ENCODE measurements at places on chromosomes 12 and 14. TPM values are rescaled to one million over a fixed set of nuclear protein-coding genes. Genes with fewer than 3 reads are reported as not detected.

- peak; percentile 89 for DNase-seq
These were observed at the start of gene ADSS1 for GRCh38 chr14:104723651-104724406. Gene ADSS1, plus strand, starts transcription at chr14:104724229. Its CDS starts 42 bp downstream, at chr14:104724271.

- DNase-seq: no peak
These were observed 14.0 kb downstream of the CCER1 start for GRCh38 chr12:90940872-90941499.

GRCh38 chr12:103808239-103808880 is 32.7 kb downstream of the NT5DC3 start:
- DNase-seq: no peak

DNA sequence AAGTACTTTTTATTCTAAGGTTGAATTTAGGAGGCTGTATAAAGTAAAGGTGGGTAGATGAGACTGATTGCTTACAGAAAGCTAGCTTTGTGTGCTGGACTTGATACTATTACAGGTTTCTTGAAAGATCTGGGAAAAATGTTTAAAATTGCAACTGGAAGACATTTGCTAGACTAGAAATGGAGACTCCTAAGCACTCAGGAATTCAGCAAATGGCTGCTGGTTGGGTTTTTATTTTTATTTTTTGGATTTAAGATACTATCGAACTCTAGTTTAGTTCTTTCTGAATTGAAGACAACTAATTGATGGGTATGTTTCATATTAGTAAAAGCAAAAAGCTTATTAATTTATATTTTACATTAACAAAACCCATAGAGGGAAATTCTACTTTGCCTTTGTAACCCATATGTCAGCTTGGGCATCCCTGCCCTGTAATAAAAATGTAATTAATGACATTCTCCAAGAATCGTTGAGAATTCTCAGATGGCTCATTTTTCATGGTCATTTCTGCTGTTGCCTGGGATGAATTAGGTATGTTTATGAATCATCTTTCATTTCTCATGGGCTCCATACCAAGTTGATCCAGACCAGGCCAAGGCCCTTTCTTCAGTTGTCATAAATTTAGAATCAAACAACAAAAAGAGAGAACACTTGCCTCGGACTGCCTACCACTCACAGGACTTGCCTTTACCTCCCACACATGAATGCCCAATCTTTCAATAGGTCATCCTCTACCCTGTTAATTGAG is 102.1 kb downstream of the ERGIC2 start:
- no peak for DNase-seq

DNA sequence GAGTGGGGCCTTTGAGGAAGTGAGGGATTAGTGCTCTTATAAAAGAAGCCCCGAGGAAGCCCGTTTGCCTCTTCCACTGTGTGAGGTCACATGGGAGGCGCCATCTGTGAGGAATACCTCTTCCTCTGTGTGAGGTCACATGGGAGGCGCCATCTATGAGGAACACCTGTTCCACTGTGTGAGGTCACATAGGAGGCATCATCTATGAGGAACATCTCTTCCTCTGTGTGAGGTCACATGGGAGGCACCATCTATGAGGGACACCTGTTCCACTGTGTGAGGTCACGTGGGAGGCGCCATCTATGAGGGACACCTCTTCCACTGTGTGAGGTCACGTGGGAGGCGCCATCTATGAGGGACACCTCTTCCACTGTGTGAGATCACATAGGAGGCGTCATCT is 69.7 kb downstream of the SLC24A4 start:
- DNase-seq: no peak

- DNase-seq: no peak
These were observed 99.9 kb downstream of the PPM1H start for GRCh38 chr12:62834971-62835547.

- DNase-seq: no peak
These were observed 595 bp downstream of the PLEK2 start for GRCh38 chr14:67411370-67411769.

DNA sequence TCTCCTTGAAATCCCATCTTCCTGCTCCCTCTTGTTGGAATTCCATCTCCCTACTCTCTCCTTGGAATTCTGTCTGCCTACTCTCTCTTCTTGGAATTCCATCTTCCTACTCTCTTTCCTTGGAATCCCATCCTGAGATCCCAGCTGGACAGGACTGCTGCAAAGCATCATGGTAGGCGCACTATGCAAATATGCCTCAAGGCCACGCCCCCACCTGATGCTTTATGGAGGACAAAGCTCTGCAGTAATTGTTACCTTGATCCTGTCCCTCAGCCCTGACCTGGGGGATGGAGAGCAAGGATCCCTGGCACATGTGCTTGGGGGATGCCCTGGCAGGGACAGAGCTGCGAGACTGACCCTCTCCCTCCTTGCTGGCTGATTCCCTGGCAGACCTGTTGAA is 185.6 kb downstream of the TBX5 start:
- DNase-seq: no peak

DNA sequence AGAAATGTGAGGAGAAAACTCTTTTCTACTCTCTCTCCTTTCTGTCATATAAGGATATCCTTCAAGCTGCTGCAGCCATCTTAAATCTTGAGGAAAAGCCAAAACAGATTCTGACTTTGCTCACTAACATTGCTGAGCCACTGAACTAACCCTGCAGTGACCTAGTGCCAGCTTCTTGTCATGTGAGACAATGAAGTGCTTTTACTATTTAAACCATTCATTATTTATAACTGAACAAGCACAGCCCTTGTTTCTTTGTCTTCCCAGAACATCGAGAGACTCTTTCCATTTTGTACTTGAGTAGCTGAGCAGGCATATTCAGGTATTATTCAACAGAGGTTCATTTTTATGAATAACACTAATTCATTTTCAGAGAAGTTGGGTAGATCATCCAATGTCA is 455.0 kb upstream of the TMPO start:
- no peak for DNase-seq

- no peak for DNase-seq
These were observed 25.7 kb downstream of the R3HDM2 start for GRCh38 chr12:57404966-57405640.

DNA sequence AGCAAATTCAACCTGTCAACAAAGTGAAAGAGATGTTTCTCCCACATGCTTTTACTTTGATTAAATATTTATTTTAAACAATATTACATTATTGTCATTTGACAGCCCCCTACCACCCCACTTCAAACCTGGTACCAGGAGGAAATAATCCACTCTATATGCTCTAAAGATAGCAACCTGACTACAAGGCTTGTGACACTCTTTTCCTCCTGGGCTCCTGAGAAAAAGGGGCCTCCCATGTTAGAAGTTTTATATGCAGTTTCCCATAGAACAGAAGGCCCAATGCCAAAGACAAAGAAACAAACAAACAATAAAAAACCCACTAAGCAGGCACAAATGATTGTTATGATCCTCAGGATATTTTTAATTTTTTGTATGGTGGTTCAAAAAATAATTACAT is 73.6 kb downstream of the RPS29 start:
- DNase-seq: no peak

GRCh38 chr14:69424149-69424923 is 25.8 kb downstream of the SLC39A9 start:
- DNase-seq: no peak

DNA sequence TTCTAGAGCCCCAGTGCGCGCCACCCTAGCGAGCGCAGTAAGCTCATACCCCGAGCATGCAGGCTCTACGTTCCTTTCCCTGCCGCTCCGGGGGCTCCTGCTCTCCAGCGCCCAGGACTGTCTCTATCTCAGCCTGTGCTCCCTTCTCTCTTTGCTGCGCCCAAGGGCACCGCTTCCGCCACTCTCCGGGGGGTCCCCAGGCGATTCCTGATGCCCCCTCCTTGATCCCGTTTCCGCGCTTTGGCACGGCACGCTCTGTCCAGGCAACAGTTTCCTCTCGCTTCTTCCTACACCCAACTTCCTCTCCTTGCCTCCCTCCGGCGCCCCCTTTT is 791 bp downstream of the TMEM233 start:
- DNase-seq: no peak

- DNase-seq: no peak
These were observed 458 bp downstream of the SSPN start for GRCh38 chr12:26195641-26196420.

DNA sequence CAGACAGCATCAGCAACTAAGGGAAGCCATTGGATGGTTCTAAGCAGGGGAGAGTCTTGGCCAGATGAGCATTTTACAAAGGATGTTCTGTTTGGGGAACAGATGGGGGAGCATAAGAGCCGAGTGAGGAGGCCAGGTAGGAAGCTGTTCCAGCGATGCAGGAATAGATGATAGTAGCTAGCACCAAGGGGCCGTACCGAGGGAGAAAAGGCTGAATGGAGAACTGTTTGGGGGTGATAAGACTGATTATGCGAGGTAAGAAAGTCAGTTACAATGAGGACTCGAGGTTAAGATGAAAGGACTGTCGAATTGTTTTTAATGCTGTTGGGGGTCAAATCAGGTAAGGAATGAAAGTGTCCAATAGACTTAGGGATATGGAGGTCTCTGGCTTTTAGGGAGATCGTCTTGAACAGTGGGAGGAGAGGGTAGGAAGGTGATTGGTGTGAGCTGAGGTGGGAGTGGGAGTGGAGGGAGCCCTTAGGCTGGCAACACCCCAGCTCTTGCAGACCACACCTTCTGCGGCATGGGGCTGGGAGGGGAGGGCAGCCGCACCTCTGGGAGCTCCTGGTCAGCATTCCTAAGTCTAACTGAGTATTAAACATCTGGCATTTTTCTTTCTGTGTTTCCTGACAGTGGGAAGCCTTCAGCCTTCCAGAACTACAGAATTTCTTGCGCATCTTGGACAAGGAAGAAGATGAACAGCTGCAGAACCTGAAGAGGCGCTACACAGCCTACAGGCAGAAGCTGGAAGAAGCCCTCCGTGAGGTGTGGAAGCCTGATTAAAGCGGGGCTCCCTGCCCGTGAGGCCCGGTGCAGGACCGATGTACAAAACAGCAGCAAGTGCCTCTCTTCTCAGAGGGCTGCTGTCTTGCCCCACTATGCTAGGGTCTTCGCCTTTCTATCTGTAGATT is 64.8 kb downstream of the GNS start:
- no peak for DNase-seq

DNA sequence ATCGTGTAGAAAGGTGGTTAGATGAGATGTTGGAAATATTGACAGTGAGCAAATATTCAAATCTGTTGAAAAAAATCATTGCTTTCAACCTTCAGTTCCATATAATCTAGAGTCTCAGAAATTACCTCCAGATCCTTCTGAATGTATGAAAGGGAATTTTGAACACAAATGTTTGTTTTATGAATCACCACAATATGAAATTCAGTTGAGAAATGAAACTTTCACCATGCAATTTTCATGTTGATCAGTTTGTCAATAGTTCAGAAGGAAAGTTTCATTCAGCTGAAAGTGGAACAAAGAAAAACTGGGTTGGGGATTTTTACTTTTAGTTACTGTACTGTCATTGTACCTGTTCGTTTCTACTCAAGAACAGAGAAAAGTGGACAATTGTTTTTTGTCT is 953.6 kb downstream of the SLC6A15 start:
- DNase-seq: no peak

GRCh38 chr14:103692159-103692558 is 23.1 kb downstream of the XRCC3 start:
- DNase-seq: no peak

GRCh38 chr12:32535288-32535999 is 136.1 kb downstream of the FGD4 start:
- peak; percentile 82 for DNase-seq

DNA sequence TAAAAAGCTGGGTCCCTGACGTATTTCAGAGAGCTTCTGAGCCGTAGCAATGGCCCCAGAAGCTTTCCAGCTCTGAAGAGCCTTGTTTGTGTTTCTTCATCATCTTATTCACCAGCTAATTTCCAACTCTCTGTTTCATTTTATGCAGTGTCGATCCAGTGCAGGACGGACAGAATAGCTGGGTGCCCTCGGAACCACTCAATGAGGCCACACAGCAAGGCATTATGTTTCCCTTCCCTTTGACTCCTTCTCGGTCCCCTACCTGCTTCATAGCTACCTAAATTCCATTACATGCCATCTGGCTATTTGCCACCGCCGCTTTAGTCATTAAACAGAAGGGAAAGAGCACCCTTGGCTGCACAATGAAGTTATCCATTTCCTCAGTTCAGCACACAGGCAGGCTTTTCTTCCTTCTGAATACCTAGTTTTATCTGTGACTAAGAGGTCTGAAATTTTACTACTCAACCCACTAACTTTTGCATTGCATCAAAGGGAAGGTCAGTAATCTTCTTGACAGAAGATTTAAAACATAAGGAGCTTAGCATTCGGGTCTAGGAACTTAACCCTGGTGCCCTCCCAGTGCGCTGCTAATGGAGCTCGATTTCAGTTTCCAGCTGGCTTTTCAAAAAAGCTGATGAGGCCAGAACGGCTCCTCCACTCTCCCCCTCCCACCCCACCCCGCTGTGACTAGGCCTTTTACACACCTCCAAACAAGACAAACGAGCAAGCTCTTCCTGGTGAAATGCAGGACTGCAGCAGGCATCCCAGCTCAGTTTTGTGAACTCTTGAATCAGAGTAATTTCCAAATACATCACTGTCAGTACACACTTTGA is 176.8 kb downstream of the GXYLT1 start:
- DNase-seq: no peak

GRCh38 chr12:92648242-92649031 is 54.4 kb upstream of the PLEKHG7 start:
- no peak for DNase-seq

DNA sequence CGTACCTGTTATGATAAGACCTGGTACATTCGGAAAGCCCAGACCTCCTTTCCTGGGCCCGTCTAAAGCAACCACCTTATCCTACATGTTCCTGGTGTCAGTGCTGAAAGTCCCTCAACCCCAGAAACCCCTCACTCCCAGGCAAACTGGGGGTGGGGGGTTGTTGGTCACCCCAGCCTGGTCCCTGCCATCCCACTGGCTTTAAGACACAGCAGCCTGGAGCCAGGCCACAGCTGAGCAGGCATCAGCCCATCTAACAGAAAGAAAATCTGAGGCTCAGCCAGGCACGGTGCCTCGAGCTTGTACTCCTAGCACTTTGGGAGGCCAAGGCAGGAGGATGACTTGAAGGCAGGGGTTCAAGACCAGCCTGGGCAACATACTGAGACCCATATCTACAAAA is 4.5 kb downstream of the SELPLG start:
- DNase-seq: no peak

- no peak for DNase-seq
These were observed at the start of gene FLRT2 for GRCh38 chr14:85529803-85530574. Gene FLRT2, plus strand, starts transcription at chr14:85530144. Its CDS starts 91,371 bp downstream, at chr14:85621515.

DNA sequence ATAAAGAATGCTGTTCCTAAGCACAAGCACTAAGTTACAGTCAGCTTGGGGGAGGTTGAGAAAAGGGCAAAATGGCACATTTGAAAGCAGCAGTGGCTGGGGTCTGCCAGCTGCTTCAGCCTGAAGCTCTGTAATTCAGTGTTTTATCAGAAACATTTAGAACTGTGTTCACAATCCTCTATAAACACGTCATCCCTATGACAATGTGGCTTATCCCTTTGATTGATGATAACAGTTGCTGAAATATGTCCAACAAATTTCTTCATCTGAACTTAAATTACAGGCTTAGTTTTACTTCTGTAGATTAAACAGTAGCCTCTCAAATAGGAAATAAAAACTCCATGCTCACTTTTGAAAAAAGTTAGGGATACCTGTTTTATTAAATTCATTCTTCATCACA is 108.8 kb downstream of the VEZT start:
- DNase-seq: no peak

RPGRIP1 gene
- 0.23 TPM for total RNA-seq

KRT1 gene
- total RNA-seq: not detected

LTBR gene
- total RNA-seq: 106 TPM

BORCS5 gene
- 8.3 TPM for total RNA-seq

ERBB3 gene
- 93.2 TPM for total RNA-seq

KRT77 gene
- total RNA-seq: not detected

C1QL4 gene
- not detected for total RNA-seq

HOXC9 gene
- total RNA-seq: not detected

TSHR gene
- 0.15 TPM for total RNA-seq

FSCB gene
- total RNA-seq: not detected

ZBTB42 gene
- total RNA-seq: 4.9 TPM

CLEC4D gene
- total RNA-seq: not detected
